ENCODE measurements at places on chromosomes 12 and 14.

DNA sequence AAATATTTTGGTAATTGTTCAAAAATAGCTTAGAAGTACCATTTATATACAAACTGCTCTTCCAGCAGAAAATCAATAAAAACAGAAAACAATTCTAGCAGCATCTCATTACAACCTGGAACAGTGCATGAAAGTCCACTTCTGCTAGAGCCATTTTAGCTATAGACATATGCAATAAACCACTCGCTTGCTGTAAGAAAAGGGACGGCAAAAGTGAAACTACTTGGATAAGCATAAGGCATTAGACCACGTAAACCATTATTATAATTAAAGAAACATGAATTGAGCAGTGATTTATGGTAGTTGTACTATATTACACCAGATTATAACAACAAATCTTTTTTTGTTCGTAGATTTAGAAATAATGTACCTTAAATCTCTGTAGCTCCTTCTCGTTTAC, 48.7 kb downstream of the LRIG3 start:
- DNase-seq = no peak

DNA sequence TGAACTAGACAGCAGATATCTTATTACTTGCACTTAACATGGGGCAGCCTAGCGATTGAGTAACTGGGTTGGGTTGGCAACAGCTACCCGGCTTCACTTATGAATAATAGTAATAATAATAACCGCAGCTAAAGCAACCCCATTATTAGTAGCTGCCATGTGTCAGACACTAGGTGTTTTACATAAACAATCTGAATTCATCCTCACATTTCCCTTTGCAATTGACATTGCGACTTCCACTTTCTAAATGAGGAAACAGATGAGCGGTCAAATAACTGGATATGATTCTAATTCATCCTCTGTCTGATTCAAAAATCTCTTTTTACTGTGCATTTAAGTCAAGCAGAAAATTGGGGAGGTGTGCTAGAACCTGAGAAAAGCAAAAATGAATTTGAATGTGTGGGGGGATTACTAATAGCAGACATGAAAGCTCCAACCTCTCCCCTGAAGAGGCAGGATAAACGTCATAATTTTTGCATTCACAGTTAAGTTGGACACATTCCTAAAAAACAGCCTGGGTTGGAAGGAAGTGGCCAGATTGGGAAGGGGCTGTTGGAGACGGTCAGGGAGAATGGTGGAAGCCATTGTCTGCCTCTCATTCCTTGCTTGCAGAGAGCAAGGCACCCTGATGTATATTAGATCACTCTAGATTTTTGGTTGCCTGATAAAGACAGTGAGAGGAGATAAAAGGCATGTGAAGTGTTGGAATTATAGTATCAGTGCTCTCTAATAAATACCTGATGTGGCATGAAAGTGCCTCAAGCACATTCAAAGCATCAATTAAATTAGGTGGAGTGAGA, 13.1 kb downstream of the EMP1 start:
- no peak for DNase-seq

GRCh38 chr14:91439345-91439744, 21.7 kb upstream of the CCDC88C start:
- DNase-seq = no peak

DNA sequence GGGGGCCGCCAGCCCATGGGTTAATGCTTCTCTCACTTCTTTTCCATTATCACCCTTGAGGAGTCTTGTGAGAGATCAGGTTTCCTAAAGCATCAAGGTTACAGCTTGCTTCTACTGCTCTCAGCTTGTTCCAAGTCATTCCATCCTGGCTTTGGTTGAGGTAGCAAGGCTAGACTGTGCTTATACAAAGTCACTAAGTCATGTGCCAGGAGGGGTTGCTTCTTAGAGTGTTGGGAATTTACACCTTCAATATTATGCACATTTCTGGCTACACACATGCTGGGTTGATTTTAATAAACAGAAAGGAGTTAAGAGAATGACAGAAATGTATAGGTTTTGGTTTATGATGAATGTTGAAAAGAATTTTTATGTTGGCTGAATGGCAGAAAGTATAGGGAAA, 21.8 kb downstream of the IFT43 start:
- DNase-seq = no peak

GRCh38 chr14:68871392-68871791, 78.5 kb upstream of the ZFP36L1 start:
- no peak for DNase-seq

DNA sequence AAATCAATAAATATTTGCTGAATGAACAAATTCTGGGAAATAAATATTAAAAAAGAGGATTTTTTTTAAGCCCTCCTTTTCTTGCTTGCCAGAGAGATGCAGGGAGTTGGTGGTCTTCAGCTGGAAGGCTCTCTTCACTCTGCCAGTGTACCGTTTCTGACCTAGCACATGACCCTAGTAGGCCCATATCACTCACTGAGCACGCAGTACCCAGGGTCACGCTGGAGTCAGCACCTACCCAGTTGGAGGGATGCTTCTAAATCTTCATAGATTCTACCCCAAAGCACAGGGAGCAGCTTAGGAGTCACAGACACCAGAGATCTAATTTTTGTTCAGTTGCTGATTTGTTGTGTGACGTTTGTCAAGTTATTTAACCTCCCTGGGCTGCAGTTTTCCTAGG, 195.4 kb upstream of the TBX3 start:
- DNase-seq = no peak

DNA sequence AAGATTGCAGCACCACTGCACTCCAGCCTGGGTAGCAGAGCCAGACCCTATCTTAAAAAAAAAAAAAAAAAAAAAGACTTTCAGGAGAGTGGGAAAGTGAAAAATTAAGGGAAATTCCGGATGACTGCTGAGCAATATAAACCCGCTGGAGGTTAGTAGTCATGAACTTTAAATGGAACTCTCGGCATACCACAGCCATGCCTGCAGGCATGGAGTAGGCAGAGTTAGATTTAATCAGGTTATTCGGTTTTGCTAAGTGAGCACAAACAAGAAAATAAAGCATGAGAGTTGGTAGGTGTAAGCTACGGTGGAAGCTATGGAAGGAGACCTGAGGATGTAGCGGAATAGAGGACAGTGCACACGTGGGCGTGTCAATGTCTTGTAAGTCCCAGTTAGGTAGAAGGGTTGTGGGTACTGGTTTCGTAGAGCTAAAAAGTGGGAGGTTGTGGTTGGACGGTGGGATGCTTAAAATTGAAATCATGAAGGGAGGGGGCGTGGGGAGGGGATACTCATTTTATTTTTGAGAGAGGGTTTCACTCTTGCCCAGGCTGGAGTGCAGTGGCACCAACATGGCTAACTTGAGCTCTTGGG, 11.8 kb upstream of the TUBA1C start:
- no peak for DNase-seq

DNA sequence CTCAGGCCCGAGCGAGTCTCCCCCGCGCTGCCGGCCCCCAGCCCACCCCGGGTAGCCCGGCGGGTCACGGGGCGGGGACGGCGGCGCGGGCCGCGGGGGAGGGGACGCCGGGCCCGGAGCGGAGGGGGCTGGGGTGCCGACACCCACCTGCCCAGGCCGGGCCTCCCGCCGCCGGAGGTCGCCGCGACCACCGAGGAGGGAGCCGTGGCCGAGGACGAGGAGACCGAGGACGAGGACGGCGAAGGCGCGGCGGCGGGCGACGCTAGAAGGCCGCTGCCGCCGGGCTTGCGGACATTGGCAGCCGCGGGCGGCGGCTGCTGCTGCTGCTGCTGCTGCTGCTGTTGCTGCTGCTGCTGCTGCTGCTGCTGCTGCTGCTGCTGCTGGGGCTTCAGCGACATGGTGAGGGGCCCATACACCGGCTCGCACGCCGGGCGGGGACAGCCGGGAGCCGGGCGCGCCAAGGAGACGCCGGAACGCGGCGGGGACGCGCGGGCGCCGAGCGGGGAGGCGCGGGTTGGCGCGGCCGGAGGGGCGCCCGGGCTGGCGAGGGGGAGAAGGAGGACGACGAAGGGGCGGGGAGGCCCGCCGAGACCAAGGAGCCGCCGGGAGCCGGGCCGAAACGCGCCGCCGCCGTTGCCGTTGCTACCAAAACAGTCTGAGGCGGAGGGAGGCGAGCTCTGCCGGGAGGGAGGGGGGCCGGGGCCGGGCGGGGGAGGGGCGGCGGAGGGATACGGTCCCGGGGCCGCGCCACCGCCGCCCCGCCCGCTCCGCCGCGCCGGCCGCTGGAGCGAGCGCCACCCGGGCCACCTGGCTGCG, at the start of gene ATXN2:
Gene ATXN2 (minus strand): TSS at position 679 of the 816 bp plus-strand sequence. CDS start 281 bp downstream, at position 398.
- no peak for DNase-seq

GRCh38 chr14:20988717-20989470, 886 bp upstream of the METTL17 start:
- DNase-seq = no peak

- DNase-seq = no peak
Observed at GRCh38 chr12:13038491-13039161, 5.6 kb upstream of the FAM234B start.

- peak; percentile 16 for DNase-seq
Observed at GRCh38 chr12:42235426-42235825, 2.6 kb downstream of the YAF2 start.

DNA sequence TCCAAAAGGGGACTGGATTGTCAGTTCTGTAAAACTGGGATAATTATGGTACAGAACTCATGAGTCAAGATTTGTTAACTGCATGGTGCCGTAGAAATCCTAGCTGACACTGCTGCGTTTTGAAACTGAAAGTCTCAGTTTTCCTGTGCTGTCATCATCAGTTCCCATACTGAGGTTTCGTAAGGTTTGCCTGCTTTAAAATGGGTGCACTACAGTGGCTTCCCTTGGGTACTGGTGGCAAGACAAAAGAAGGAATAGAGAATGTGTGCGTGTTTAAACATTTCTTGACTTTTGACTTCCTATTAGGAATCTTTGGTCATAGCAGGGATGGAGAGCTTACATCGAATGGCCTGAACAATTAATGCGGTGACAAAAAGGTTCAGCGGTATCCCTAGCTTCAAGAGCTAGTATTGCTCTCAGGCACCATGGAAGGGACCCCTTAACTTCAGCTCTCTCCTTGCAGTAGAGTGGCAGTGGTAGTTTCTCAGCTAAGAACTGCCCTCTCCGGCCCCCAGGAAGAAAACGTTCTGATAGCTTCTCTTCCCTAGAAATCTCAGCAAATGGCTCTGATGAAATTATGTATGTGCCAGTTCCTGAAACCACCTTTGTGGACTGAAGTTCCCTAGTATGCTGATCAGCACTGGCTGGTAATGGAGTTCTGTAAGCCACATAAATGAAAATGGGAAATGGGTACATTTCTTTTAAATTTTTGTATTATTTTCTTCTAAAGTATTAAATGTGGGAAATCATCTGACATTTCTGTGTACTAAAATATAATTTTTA, 28.9 kb downstream of the ANO6 start:
- peak; percentile 61 for DNase-seq

GRCh38 chr14:70064136-70064865, 124.5 kb downstream of the SLC8A3 start:
- DNase-seq = no peak

- DNase-seq = no peak
Observed at GRCh38 chr14:78286210-78286609, 116.0 kb downstream of the NRXN3 start.

- DNase-seq = no peak
Observed at GRCh38 chr12:1439201-1439600, 155.2 kb downstream of the FBXL14 start.

- DNase-seq = no peak
Observed at GRCh38 chr12:80925237-80925636, 12.5 kb downstream of the LIN7A start.

DNA sequence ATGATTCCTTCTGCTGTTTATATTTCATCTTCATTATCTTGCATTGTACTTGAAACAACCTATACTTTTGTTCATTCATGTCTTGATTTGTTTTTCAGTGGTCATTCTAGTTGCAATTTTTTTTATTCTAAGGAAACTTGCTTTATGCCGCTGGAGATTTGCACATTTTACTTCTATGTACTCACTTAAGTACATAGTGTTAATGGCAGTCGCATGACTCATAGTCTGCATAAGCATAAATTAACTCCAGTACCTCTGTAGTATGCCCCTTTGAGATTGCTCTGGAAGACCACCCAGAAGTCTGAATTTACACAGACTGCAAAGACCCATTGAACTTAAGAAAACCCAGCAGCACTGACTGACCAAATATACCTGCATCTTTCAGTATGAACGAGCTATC, 77.0 kb downstream of the MSRB3 start:
- DNase-seq = no peak

GRCh38 chr12:88468581-88468980, 111.7 kb downstream of the KITLG start:
- no peak for DNase-seq

DNA sequence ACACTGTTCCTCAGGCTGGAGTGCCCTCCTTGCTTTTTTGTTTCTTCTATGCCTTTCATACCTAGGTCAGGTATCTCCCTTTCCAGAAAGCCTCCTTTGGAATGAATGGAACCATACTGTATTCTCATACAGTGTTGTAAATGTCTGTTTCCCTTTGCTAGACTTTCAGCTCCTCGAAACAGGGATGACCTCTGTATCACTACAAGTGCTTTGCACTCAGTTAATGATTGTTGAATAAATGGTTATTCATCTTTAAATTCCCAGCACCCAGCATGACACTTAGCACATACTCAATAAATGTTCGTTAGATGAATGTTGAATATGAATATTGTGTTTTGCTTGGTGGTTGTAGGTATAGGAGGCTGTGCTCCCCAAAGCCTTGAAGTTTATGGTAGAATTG, 5.9 kb upstream of the TULP3 start:
- no peak for DNase-seq

- DNase-seq = no peak
Observed at GRCh38 chr14:51302295-51303030, 62.4 kb downstream of the TMX1 start.

GRCh38 chr14:102215576-102216250, 76.0 kb downstream of the WDR20 start:
- no peak for DNase-seq

DNA sequence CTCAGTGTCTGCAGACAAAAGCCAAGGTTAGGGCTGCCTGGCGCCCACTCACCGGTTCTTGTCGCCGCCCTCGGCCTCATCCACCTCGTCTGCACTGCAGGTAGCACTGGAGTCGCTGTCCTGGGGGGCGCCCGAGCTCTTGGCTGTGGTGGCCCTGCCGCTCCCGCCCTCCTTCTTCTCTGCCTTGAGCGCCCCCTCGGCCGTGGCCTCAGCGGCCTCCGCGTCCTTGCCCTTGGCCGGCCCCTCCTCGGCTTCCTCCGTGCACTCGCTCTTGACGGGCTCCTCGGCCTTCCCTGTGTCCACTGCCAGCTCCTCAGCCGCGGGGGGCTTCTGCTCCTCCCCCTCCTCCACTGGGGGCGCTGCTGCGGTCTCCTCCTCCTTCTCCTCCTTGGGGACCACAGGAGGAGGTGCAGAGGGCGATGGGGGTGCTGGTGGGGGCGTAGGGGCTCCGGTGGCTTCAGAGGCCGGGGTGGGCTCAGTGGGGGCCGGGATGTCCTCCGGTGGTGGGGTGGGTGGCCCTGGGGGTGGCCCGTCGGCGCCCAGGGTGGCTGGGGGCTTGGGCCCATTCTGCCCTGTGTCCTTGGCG, 77.2 kb downstream of the RFLNA start:
- DNase-seq = no peak

Data from NB4 (cell line).